Cardiac ventricle fibroblast (primary cell): ENCODE measurements at places on chromosomes 2 and 18. TPM values are rescaled to one million over a fixed set of nuclear protein-coding genes. Genes with fewer than 3 reads are reported as not detected.

RMND5A gene
- total RNA-seq = 16.6 and 19.1 TPM in 2 replicates

SH3RF3 gene
- 5.4 and 5.6 TPM in 2 replicates for total RNA-seq

POMC gene
- 2.1 and 5.2 TPM in 2 replicates for total RNA-seq

DPP10 gene
- not detected in 2 replicates for total RNA-seq

AMMECR1L gene
- total RNA-seq = 9.2 and 10.7 TPM in 2 replicates

MAB21L4 gene
- not detected in 2 replicates for total RNA-seq

SNTG2 gene
- total RNA-seq = 0.78 TPM in 1 of 2 replicates, not detected in the other

TLX2 gene
- not detected in 2 replicates for total RNA-seq

MYO3B gene
- total RNA-seq = not detected in 2 replicates

IL18R1 gene
- 13.1 and 31.8 TPM in 2 replicates for total RNA-seq

TXNDC2 gene
- 0.19 TPM in 1 of 2 replicates, not detected in the other for total RNA-seq

TMEM17 gene
- 0.69 and 1.4 TPM in 2 replicates for total RNA-seq

PARD6G gene
- total RNA-seq = 1.4 and 1.8 TPM in 2 replicates

CPO gene
- total RNA-seq = not detected in 2 replicates

ACVR1C gene
- total RNA-seq = 0.06 and 0.10 TPM in 2 replicates

SDC1 gene
- 1.6 and 2.4 TPM in 2 replicates for total RNA-seq

C1QL2 gene
- total RNA-seq = not detected in 2 replicates

SLC23A3 gene
- 0.25 and 0.44 TPM in 2 replicates for total RNA-seq

NDC80 gene
- 1.6 and 2.7 TPM in 2 replicates for total RNA-seq

ZNF385B gene
- total RNA-seq = 0.19 and 0.49 TPM in 2 replicates

CTAGE1 gene
- total RNA-seq = not detected in 2 replicates

MDH1B gene
- 0.64 and 0.75 TPM in 2 replicates for total RNA-seq

NYAP2 gene
- not detected in 2 replicates for total RNA-seq

TCF23 gene
- 0.10 and 0.44 TPM in 2 replicates for total RNA-seq

TPO gene
- not detected in 2 replicates for total RNA-seq

INHBB gene
- 2.1 and 2.4 TPM in 2 replicates for total RNA-seq

TEKT4 gene
- not detected in 2 replicates for total RNA-seq

CYTIP gene
- not detected in 2 replicates for total RNA-seq

PID1 gene
- total RNA-seq = 35.1 and 37.6 TPM in 2 replicates

UPP2 gene
- total RNA-seq = not detected in 2 replicates

COLEC12 gene
- 73.4 and 73.8 TPM in 2 replicates for total RNA-seq

SPAST gene
- total RNA-seq = 13.9 and 15.8 TPM in 2 replicates

DBI gene
- total RNA-seq = 120 and 127 TPM in 2 replicates

C1GALT1C1L gene
- 0.25 and 0.39 TPM in 2 replicates for total RNA-seq

SKOR2 gene
- total RNA-seq = not detected in 2 replicates

MERTK gene
- 0.64 and 2.7 TPM in 2 replicates for total RNA-seq

IGFBP5 gene
- total RNA-seq = 5.1 and 5.3 TPM in 2 replicates

CNGA3 gene
- total RNA-seq = not detected in 2 replicates

PLCD4 gene
- total RNA-seq = 2.4 and 4.0 TPM in 2 replicates

PTPRN gene
- total RNA-seq = 1.6 and 4.1 TPM in 2 replicates

DNAJC5G gene
- total RNA-seq = not detected in 2 replicates

RNF144A gene
- 4.7 and 6.9 TPM in 2 replicates for total RNA-seq

ABCG5 gene
- not detected in 2 replicates for total RNA-seq

CD8B2 gene
- total RNA-seq = not detected in 2 replicates

FLACC1 gene
- total RNA-seq = 1.0 and 2.0 TPM in 2 replicates
